Posterior vena cava (tissue), 2 donors: ENCODE measurements at places on chromosomes 11 and 22. TPM values are rescaled to one million over a fixed set of nuclear protein-coding genes. Genes with fewer than 3 reads are reported as not detected.

Gene C22orf31
- not detected for total RNA-seq

Gene GPR83
- total RNA-seq, result not detected

Gene CEP126
- total RNA-seq, result 9.5 TPM

Gene RFPL1
- not detected for total RNA-seq

Gene SCGB1A1
- not detected for total RNA-seq

Gene SCUBE1
- 1.1 TPM for total RNA-seq

Gene PYGM
- total RNA-seq, result 43.2 TPM

Gene TMPRSS6
- total RNA-seq, result not detected

Gene OTOG
- not detected for total RNA-seq

Gene HTR3B
- not detected for total RNA-seq

Gene METTL15
- 17.6 TPM for total RNA-seq

Gene APOL3
- total RNA-seq, result 54.5 TPM

Gene TIGD3
- not detected for total RNA-seq

Gene VPS37C
- 31.2 TPM for total RNA-seq

Gene SLN
- 159 TPM for total RNA-seq

Gene LRRC32
- total RNA-seq, result 142 TPM

Gene DCDC1
- total RNA-seq, result 0.09 TPM

Gene DEFB131B
- not detected for total RNA-seq

Gene KDM4E
- not detected for total RNA-seq

Gene CST6
- total RNA-seq, result not detected

Gene OR6A2
- total RNA-seq, result 0.33 TPM

Gene OR8A1
- total RNA-seq, result 0.19 TPM

Gene APOL6
- 14.6 TPM for total RNA-seq

Gene OR52B2
- total RNA-seq, result not detected

Gene HTR3A
- not detected for total RNA-seq

Gene TXNRD2
- 19.2 TPM for total RNA-seq

Gene SEPTIN3
- total RNA-seq, result 0.14 TPM

Gene KLHDC7B
- 0.28 TPM for total RNA-seq

Gene ROM1
- 9.7 TPM for total RNA-seq

Gene CCDC73
- total RNA-seq, result not detected

Gene OR1S1
- total RNA-seq, result not detected

Gene USH1C
- not detected for total RNA-seq

Gene KCTD21
- 10.5 TPM for total RNA-seq

Gene CARD16
- 13.2 TPM for total RNA-seq

Gene APOL4
- total RNA-seq, result 9.5 TPM

Gene OSBP2
- 2.6 TPM for total RNA-seq

Gene MYBPC3
- 0.19 TPM for total RNA-seq

Gene RBM14
- 39.7 TPM for total RNA-seq

Gene C11orf87
- not detected for total RNA-seq

Gene RIMBP3B
- 0.19 TPM for total RNA-seq

Gene DENND6B
- 2.1 TPM for total RNA-seq

Gene NCR3LG1
- total RNA-seq, result 2.9 TPM

Gene KCNE3
- 7.3 TPM for total RNA-seq

Gene MUC6
- not detected for total RNA-seq

Gene UBTFL1
- not detected for total RNA-seq

Gene LGR4
- 10.8 TPM for total RNA-seq

Gene TLCD5
- total RNA-seq, result 6.0 TPM

Gene OR8D1
- not detected for total RNA-seq

Gene RTN4RL2
- total RNA-seq, result 2.9 TPM

Gene PDE3B
- total RNA-seq, result 2.8 TPM

Gene SLC6A5
- not detected for total RNA-seq

Gene FAM111B
- 0.48 TPM for total RNA-seq

Gene RAB38
- total RNA-seq, result 0.86 TPM

Gene MUC2
- total RNA-seq, result not detected

Gene APOC3
- total RNA-seq, result not detected

Gene ANO1
- 55.4 TPM for total RNA-seq
